ENCODE measurements at places on chromosomes 2 and 18.

DNA sequence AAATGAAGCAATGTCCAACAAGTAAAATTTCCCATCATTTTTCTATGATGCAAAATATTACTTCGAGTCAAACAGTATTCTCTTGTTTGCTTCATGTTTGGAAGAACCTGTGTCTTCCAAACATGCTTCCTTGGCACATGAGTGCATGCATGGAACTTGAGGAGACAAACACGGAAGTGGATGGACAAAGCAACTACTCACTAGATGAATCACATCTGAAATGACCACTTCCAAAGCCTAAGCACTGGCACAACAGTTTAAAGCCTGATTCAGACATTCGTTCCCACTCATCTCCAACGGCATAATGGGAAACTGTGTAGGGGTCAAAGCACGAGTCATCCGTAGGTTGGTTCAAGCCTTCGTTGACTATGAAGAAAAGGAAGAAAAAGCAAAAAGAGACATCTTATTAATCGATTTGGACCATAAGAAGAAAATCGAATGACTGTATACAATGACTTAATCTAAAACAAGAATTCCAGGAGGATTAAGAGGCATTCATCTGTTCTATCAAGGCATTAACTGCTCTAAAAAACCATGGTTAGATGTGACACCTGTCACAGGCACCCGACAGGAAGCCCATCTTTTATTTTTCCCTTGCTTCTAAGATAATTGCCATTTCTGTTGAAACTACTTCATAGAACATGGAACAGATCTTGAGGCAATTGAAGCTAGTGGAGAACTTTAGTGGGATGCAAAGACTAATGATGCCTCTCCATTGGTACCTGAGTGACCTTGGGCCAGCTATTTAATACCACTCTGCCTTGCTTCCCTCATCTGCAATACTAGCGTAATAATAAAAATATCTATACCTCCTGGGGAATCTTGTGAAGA lies 56.0 kb downstream of the ATIC start:
- DNase-seq, result no peak

DNA sequence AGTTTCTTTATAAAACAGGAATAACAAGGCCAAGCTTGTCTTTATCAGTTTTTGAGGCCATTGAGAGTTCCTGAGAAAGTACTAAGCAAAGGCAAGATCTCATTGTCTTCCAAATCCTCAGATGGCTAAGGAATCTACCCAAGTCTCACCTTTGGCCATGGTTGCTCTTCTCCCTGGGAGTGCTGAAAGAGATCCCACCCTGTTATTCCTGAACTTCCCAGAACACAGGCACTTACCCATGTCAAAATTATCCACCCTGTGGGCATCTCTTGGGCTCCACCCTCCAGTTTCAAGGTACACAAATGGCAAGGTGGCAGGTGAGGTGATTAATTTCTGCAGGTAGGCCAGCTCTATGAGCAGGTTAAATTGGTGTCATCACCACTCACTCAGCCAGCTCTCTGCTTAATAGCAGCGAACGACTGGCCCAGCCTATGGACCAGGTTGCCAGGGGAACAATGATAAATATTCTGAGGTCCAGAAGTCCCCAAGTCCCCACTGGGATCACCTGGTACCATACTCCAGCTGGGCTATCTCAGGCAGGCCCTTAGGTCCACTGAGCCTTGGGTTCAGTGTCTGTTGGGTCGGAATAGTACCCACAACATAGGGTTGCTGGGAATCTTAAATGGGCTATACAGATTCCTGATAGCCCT lies 2.3 kb upstream of the SPRED2 start:
- no peak for DNase-seq

DNA sequence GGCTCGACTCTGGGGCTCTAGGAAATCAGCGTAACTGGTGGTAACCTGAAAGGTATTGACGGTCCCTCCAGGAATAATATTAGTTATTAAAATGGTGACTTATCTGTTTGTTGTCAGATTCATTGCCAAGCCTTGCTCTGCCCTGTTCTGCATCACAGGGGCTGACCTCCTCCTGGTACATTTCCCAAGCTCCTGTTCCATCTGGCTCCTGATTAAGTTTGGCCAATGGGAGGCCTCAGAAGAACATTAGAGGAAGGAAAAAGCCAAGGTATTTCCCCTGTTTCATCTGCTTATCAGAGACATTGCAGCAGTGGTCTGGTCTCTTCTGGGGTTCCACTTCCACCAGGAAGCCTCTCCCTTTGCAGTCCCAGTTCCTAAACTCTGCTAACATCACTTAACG lies 527.0 kb downstream of the TNS1 start:
- DNase-seq, result no peak

GRCh38 chr2:72765997-72766609 lies 59.7 kb downstream of the EXOC6B start:
- DNase-seq, result no peak

DNA sequence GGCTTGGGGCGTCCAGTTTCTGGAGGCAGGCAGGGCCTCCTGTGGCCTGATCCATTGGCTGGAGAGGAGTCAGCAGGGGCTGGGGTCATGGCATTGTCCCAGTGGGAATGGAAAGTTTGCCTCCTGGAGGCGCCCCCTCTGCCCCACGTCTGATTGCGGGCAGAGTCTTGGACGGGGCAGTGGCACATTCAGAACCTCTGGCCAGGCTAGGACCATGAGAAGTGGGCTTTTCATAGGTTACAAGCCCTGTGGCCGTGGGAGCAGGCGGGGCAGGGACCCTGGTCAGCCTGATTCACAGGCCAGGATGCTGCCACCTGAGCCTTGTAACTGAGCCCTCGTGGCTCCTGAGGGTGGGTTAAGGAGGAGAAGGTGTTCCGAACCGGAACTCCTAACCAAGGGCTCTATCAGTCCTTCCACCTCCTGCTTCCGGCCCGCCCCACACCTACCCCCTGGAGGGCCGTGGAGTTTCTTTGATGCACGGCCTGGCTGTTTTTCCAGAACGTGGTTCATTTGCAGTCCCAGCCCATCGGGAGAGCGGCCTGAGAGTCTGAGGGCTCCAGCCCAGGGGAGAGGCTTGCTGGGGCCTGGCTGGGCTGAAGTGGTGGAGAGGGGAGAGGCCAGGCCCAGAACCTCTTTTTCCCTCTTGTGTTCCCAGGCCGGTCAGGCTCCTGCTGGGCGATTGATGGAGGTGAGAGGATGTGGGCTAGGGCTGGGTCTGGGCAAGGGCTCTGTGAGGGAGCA lies 43.9 kb upstream of the PLB1 start:
- no peak for DNase-seq

DNA sequence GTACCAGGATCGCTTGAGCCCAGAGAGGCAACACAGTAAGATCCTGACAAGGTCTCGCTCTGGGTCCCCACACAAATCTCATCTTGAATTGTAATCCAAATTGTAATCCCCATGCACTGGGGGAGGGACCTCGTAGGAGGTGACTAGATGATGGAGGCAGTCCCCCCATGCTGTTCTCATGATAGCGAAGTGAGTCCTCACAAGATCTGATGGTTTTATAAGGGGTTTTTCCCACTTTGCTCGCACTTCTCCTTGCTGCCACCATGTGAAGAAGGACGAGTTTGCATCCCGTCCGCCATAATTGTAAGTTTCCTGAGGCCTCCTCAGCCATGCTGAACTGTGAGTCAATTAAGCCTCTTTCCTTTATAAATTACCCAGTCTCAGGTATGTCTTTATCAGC lies 46.0 kb upstream of the SERTAD2 start:
- DNase-seq, result no peak

DNA sequence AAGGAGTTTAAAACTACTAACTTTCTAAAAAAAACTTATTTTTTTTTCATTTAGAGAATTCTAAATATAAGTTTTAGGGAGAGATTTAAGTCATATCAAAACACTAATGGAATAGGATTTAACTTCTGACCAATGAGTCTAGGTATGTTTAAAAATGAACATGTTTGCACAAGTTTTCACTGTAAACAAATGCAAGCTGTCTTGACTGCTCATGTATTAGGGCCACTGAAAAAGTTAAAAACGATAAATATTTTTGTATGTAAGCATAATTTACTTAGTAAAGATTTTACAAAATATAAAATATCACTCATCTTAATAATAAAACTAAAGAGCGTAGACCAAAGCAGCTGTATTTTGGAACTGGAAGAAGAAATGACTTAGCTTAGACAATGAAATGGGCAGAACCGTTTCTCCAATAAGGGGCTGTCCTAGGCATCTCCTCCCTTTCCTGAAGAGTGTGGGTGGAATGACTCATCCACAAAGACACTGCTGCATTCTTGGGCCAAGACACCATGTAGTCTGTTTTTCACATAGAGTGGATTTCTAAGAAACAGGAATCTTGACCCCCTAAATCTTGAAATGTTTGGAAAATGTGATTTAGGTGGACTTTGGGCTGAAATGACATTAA lies 118.8 kb downstream of the MEP1B start:
- DNase-seq, result no peak

- DNase-seq, result no peak
Observed at GRCh38 chr2:72886505-72887031, 640 bp upstream of the SPR start.

- DNase-seq, result no peak
Observed at GRCh38 chr2:152307863-152308262, 27.1 kb upstream of the FMNL2 start.

DNA sequence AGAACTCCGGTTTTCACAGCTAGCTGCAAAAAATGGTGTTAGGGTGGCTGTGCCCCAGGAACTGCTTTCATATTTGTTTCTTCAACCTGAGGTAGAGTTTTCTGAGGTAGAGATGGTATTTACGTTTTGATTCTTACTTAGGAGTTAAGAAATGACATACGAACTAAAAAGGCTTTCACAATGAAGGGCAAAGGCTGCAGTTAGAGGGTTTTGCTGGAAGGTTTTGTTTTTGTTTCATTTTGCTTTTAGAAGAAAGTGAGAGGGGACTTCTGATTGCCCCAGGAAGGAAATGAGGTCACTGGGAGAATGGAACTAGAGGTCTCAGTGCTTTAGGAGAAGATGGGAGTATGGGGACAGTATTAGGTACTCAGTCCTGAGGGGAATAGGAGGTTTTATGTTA lies 15.5 kb downstream of the CDCA7 start:
- DNase-seq, result no peak

DNA sequence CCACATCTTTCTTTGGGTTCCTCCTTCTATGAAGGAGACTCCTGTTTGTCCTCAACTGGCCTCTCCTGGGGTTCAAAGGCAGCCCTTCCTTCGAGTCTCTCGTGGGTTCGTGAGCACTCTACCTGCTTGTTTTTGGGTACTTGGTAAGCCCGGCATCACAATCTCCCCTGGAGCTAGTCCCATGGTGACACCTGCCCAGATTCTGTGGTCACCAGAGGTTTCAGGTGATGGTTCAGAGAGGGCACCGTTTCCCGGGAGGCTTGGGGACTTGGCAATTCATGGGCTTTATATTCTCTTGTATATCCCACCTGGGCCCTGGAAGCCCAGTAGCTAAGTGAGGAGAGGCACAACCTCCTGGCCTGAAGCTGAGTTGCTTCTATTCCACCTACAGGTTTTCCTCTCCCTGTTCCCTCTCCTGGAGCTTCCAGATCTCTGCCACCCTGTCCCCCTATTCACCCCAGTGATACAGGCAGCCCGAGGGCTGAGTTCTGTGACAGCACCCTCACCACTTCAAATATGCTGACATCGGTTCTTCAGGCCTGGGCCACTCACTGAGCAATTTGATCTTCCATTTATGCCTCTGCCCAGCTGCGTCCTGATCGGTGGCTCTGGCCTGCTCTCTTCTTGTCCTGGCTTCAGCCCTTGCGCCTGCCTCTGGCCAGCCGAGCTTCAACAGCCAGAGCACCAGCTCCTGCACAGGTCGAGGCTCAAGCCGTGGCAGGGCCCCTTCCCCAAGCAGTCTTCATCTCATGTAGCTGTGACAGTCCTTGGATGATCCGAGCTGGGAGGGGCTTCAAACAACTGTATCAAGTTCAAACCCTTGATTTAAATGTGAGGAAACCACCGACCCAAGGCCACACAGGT lies 91.5 kb downstream of the MSH2 start:
- DNase-seq, result no peak

GRCh38 chr2:25905126-25905525 lies 26.8 kb upstream of the ASXL2 start:
- no peak for DNase-seq

- DNase-seq, result no peak
Observed at GRCh38 chr2:29850794-29851193, 70.6 kb downstream of the ALK start.

- DNase-seq, result no peak
Observed at GRCh38 chr18:5466256-5466655, 77.5 kb downstream of the EPB41L3 start.

GRCh38 chr2:156192468-156192867 lies 140.1 kb downstream of the NR4A2 start:
- DNase-seq, result no peak

DNA sequence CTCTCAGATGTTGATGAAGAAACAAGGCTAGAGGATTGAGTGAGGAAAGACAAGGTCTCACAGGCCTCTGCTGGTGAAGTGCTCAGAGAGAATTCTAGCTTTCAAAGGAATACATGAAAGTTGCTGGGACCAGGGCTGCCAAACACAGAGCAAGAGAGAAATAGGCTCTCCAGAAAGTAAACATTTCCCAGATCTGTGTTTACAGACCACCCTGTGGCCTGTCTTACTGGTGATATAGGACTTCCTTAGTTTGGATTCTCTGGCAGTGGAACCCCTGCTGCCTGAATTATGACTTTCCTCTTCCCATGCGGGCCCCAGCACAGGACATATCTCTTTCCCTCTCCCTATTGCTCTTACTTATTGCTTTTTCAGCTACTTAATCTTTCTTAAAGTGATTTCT lies 64.5 kb downstream of the TACR1 start:
- no peak for DNase-seq

DNA sequence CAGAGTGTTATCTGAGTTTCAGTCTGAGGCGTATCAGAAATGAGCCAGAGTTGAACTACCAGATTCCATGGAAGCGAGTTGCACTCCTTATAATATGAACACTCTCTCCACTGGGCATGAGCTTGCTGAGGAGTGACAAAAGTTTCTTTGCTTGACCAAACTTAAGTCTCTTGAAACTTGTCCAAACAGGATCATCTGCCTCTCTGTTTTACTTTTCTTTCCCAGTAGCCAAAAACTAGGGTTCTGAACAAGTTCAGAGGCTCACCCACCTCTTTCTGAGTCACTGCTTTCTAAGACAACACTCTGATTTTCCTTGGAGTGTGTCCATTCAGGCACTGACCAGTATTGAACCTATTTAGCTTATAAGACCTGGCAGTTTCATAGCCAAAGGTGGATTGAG lies 233.2 kb upstream of the TCF4 start:
- DNase-seq, result no peak

DNA sequence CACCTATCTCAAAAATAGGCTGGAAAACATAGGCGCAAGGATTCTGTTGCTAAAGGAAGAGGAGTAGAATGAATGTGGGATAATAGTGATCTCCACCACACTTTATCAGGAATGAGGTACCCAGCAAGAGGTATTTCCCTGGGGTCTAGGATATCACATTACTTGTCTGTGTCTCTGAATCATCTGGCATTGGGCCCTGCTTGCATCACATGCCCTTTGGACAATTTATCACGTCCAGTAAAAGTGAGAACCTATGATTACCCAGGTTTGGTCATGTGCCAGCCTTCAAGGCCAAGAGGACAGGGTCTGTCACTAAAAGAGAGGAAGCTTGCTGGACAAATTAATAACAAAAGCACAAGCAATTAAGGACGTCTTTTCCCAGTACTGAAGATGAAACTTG lies 11.4 kb upstream of the TRAPPC8 start:
- no peak for DNase-seq

Measured in HEK293T (cell line).